ENCODE measurements at places on chromosomes 6 and 20.

GRCh38 chr6:52221302-52221701 is 23.0 kb downstream of the IL17F start:
- no peak for DNase-seq

DNA sequence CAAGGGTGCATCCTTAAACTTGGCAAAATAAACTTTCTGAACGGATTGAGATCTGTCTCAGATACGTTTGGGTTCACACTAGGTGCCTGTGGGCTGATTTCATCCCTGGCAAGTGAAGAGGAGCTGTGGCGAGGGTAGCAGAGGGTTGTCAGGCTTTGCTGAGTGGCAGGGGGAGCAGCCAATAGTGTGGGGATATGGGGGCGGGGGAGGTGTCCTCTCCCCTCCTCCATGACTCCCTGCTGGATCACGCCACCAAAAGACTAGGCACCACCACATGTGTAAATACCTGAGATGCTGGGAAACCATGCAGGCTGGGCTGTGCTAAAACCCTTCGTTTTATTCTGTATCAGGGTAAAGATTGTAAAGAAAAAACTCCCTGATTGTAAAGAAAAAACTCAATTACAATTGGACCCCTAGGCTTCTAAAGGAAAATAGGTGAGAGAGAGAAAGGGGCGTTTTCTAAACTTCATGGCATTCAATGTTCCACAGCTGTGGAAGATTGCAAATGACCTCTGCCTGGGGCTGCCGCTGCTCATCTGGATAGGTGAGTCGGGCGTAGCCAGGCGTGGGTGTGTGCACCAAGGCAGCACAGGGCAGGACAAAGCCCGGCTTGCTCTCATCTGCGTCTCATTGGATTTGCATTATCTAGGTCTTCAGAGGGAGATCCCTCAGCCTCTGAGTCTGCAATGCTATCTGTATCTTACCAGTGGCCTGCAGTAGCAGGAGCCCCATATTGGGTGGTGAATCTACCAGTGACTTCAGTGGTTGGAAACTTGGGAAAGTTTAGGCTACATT is 26.9 kb upstream of the ADTRP start:
- no peak for DNase-seq

GRCh38 chr6:64949257-64949656 is 757.8 kb downstream of the EYS start:
- no peak for DNase-seq

GRCh38 chr6:125988280-125988679 is 1.9 kb downstream of the TRMT11 start:
- no peak for DNase-seq

DNA sequence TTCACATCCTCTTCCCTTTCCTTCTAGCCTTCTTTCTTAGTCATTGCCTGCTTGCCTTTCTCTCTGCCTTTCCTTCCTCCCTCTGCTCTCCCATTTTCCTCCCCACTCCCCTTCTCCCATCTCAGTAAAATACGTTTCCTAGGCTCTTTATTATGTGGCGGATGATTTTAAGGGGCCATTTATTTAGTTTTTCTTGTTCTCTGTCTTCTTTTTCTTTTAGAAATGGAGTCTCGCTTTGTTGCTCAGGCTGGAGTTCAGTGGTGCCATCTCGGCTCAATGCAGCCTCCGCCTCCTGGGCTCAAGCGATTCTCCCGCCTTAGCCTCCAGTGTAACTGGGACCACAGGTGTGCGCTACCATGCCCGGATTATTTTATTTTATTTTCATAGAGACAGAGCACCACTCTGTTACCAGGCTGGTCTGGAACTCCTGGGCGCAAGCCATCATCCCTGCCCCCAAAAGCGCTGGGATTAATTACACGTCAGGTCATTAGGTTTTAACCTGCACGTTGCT is 1.5 kb downstream of the MTHFD1L start:
- no peak for DNase-seq

DNA sequence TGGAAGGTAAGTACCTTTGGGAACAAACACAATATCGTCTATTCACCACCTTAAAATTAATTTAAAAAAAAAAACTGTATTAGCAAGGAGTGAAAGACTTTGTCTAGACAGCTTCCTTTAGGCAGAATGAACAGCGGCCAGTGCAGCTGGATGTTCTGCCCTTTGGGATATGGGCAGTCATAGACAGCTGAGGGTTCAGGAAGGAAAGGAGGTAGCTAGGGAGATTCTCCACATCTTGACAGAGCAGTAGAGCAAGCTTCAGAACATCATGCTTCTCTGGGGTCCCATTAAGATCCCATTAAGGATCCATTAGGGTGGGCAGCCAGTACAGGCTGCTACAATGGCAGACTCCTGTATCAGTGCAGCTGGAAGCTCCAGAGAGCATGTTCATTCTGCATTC is 46.5 kb upstream of the PLCB4 start:
- DNase-seq: no peak

DNA sequence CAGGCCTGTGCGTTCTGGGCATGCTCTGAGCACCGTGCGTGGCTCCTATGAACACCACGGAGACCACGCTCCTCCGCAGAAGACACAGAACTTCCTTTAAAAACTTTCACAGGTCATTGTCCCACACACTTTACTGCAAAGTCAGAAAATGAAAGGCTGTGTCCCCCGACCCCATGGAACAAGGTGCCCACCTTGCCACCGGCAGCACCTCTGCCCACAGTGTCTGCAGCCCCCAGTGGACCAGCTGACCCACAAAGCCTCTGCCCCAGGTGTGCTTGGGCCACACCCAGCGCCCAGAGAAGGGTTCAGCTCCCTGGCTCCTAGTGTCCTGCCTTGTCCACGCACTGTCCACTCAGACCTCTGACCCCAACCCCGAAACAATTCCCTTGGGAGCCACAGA is 8.7 kb downstream of the TAF4 start:
- no peak for DNase-seq

- no peak for DNase-seq
Measured at GRCh38 chr6:144277174-144277573, 8.0 kb upstream of the UTRN start.
